Activated CD8-positive, alpha-beta T cell treated with anti-CD3 and anti-CD28 coated beads for 36 hours (primary cell): ENCODE measurements at places on chromosomes 6 and 20. TPM values are rescaled to one million over a fixed set of nuclear protein-coding genes. Genes with fewer than 3 reads are reported as not detected.

Gene COL9A3
- total RNA-seq = not detected

DNA sequence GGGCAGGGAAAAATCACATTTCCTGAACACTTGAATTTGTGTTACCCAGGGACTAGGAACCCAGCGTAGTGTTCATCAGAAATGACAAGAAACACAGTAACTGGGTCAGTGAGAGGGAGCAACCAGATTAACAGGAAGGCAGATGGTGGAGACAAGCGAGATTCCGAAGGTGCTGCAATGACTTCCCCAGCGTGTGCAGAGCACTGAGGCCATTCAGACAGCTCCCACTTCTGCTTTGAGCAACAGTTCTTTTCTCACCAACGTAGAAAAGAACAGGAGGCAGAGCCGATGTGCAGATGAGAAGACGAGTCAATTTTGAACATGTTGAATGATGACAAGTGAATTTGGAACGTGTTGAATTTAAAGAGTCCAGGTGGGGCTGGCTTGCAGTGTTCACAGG lies 63.1 kb upstream of the IFNGR1 start:
- H3K27me3 ChIP-seq = peaks cover 15% of the 10 kb centered on the region
- no peak overlapping the region for H3K27ac ChIP-seq
- H3K36me3 ChIP-seq = no peaks in the 10 kb centered on the region
- H3K4me1 ChIP-seq = peaks cover 5% of the 10 kb centered on the region

DNA sequence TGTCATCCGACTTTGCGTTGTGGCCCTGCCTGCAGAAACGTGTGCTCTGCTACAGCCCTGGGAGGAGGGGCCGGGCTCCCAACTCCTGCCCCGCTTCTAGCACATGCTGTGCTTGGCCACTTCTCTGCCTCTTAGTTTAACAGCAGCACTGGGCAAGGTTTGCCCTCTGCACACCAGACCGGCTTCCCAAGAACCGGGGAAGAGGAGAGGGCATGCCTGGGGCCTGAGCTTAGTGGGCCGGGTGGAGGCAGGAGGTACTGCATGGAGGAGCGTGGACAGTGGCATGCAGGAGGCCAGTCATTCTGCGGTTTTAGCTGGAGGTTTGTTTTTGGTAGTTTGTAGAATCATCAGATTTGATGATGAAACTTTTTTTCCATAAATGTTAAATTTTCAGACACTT lies 45.5 kb downstream of the CEP43 start:
- peaks cover 7% of the 10 kb centered on the region for H3K36me3 ChIP-seq
- DNase-seq = no peak
- H3K4me3 ChIP-seq = no peak overlapping the region

DNA sequence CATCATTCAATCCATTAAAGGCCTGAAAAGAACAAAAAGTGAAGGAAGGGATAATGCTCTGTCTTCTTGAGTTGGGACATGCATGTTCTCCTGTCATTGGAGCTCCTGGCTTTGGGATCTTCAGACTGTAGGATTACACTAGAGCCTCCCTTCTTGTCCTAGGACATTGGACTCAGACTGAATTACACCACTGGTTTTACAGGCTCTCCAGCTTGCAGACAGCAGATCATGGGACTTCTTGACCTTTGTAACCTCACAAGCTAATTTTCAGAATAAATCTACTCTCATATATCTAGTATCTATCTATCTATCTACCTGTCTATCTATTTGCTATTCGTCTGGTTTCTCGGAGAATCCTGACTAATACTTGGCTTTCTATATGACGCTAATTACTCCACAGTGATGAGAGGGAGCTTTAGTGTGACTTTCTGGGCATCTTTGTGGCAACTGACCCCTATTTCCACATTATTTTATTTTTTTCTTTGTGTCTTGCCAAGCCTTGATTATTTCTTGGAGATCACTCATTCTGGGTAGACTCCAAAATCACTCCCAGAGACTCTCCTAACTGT lies 151.9 kb upstream of the ZNF184 start:
- peaks cover 49% of the 10 kb centered on the region for H3K27me3 ChIP-seq
- no peak overlapping the region for H3K27ac ChIP-seq
- no peaks in the 10 kb centered on the region for H3K4me1 ChIP-seq
- no peak for DNase-seq
- no peaks in the 10 kb centered on the region for H3K36me3 ChIP-seq

- H3K4me1 ChIP-seq = peaks cover 4% of the 10 kb centered on the region
- DNase-seq = no peak
- no peaks in the 10 kb centered on the region for H3K36me3 ChIP-seq
- H3K27ac ChIP-seq = no peak overlapping the region
These were observed 322.3 kb upstream of the PRDM1 start for GRCh38 chr6:105763866-105764265.

- H3K27ac ChIP-seq = no peak overlapping the region
- H3K36me3 ChIP-seq = no peaks in the 10 kb centered on the region
- peaks cover 38% of the 10 kb centered on the region for H3K27me3 ChIP-seq
These were observed 1.4 kb upstream of the MARCKS start for GRCh38 chr6:113855500-113856374.

- H3K4me3 ChIP-seq = no peak overlapping the region
- H3K27ac ChIP-seq = no peak overlapping the region
- no peaks in the 10 kb centered on the region for H3K4me1 ChIP-seq
- H3K27me3 ChIP-seq = no peaks in the 10 kb centered on the region
These were observed 919.6 kb downstream of the KIF16B start for GRCh38 chr20:15653396-15654207.
